ENCODE measurements at places on chromosomes 11 and 22. TPM values are rescaled to one million over a fixed set of nuclear protein-coding genes. Genes with fewer than 3 reads are reported as not detected.

The TPBGL gene
- not detected for total RNA-seq

The ROBO4 gene
- total RNA-seq, result not detected

The NCR3LG1 gene
- total RNA-seq, result 0.33 TPM

The SLCO2B1 gene
- 0.07 TPM for total RNA-seq

The BACE1 gene
- total RNA-seq, result 12.4 TPM

The AQP11 gene
- 1.2 TPM for total RNA-seq

The SLC15A3 gene
- total RNA-seq, result 2.7 TPM

The TAGLN gene
- 343 TPM for total RNA-seq

The TSPAN18 gene
- total RNA-seq, result 25.7 TPM

The LRRC10B gene
- 2.6 TPM for total RNA-seq

Data from H7 (cell line).